ENCODE measurements at places on chromosomes 2 and 18. TPM values are rescaled to one million over a fixed set of nuclear protein-coding genes. Genes with fewer than 3 reads are reported as not detected.

The PAX3 gene
- total RNA-seq, result not detected

The MATN3 gene
- 9.8 TPM for total RNA-seq

The UGT1A5 gene
- not detected for total RNA-seq

The POTEI gene
- not detected for total RNA-seq

The MC5R gene
- not detected for total RNA-seq

The PRSS56 gene
- 0.20 TPM for total RNA-seq

The CELF4 gene
- total RNA-seq, result not detected

The HOXD13 gene
- total RNA-seq, result 0.24 TPM
